Left lobe of liver (tissue), 2 donors: ENCODE measurements at places on chromosomes 3 and 15. TPM values are rescaled to one million over a fixed set of nuclear protein-coding genes. Genes with fewer than 3 reads are reported as not detected.

Gene C3orf85
- total RNA-seq, result 11.4 TPM

GRCh38 chr3:147132168-147132567 is 274.2 kb downstream of the ZIC4 start:
- DNase-seq, result no peak

Gene LRRC31
- 1.7 TPM for total RNA-seq

- DNase-seq, result no peak
These were observed 1.9 kb upstream of the SLC41A3 start for GRCh38 chr3:126085841-126086240.

- no peak for DNase-seq
These were observed 18.8 kb upstream of the RPLP1 start for GRCh38 chr15:69433831-69434230.
